NCI-H2081 (cell line): ENCODE measurements at places on chromosomes 5 and 9.

DNA sequence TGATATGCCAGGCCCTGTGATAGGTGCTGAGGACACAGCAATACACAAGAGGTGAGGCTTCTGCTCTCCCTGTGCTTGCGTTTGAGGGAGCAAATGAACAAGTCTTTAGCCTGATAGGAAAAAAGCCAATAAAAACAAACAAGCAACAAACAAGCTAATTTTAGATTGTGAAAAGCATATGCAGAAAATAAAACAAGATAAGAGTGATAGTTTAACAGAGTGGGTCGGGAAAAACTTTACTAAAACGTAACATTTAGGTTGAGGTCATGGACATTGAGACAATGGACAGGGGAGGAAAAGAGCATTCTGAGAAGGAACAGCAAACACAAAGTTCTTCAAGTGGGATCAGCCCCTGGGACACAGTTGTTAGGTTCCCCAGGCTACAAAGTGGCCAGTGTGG, 4.3 kb downstream of the SMIM3 start:
- no peak for DNase-seq

DNA sequence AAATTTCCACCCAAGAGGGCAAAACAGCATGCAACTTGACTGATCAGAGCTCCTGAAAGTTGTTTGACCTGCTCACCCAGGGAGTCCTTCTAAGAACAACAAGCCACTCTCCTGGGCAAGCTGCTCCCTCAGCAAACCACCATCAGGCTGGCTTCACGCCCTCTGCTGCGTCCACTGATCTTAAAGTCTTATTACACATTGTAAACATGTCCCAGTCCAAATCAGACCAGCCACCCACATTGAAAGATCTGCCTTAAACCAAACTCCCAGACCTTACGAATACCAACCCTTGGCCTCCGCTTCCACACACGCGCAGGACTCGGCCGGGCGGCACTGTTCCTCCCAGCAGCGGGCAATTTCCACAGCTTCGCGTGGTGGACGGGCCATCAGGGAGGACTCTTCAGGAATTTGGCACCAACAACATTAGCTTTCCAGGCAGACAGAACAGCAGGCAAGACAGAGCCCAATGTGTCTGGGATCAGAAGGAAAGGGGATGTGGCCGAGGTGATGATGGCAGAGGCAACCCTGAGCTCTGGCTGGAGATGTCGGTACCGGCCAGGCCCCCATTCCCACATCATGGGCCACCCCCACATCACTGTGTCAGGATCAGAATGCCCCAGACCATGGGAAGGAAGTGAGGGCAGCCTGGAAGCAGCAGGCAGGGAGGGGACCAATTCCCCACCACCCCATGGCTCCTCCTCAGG, 56.8 kb downstream of the SEMA4D start:
- no peak for DNase-seq

GRCh38 chr5:173456751-173457171, 128.5 kb upstream of the STC2 start:
- DNase-seq, result no peak

GRCh38 chr5:149960272-149961185, at the start of gene SLC26A2:
Gene SLC26A2, plus strand, starts transcription at chr5:149960758. Its CDS starts 16,895 bp downstream, at chr5:149977653.
- peak; percentile 92 for DNase-seq

DNA sequence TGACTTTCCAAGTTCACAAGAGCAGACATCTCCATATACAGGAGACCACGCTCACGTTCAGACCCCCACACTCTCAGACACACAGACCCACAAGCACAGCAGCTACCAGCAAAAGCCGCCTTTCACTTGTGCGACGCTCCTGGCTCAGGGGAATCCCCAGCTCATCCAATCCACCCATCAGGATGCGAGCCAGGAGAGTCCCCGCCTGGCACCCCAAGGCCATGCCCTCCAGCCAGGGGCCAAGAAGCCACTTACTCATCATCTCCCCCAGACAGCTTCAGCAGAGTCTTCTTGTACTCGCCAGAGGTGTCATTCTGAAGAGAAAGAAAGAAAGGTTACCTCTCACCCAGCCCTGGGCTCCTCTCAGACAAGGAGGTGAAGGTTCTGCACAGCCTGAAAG, 29.7 kb downstream of the ANXA6 start:
- DNase-seq, result no peak

GRCh38 chr9:105432247-105432842, 15.5 kb upstream of the FSD1L start:
- no peak for DNase-seq

GRCh38 chr9:112809351-112809848, 58.8 kb downstream of the SNX30 start:
- no peak for DNase-seq

- no peak for DNase-seq
These were observed 360.2 kb downstream of the DEPDC1B start for GRCh38 chr5:60339691-60340201.

GRCh38 chr5:12825163-12825562, 920.9 kb upstream of the CTNND2 start:
- no peak for DNase-seq

DNA sequence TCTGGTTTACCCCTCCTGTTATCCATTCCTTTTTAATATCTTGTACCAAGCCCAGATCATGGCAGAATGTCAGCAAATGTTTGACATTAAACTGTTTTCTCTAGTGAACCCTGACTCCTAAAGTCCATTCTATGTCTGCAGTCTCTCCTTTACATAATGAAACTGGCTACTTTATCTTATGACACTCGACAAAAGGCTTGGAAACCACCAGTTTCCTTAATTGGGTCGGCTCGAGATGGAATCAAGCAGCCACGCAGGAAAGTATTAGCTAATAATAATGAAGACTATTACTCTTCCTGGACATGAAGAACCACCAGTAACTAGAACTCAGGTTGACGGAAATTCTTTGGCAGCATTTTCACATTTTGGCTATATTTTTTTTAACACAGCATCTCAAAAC, 17.5 kb downstream of the DAP start:
- no peak for DNase-seq

GRCh38 chr5:114148253-114148652, 213.6 kb upstream of the KCNN2 start:
- no peak for DNase-seq

GRCh38 chr5:1037671-1038416, 29.2 kb downstream of the NKD2 start:
- no peak for DNase-seq

GRCh38 chr9:130984521-130984920, 24.5 kb upstream of the LAMC3 start:
- no peak for DNase-seq

DNA sequence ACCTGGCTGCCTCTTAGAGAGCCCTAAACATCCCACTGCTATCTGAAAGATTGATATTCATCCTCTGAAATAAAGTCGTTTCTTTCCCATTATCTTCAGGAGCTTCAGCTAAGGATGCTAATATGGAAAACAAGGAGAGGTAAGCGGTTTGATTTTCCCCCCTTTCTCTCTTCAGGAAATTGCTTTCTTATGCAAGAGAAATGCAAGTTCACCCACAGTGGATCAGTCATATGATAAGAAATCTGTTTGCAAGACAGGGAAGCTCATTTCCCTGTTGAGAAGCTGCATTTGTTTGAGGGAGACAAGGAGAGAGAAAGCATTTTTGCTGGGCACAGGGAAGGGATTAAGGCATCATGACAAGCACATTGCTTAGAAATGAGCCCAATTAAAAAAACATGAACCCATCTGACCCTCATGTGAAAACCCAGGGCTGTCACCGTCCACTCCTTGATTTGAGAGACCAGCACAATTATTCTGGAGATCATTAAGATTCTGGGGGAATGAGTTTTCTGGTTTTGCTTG, 53.7 kb upstream of the BOD1 start:
- no peak for DNase-seq

GRCh38 chr5:142736247-142736632, 33.9 kb upstream of the ARHGAP26 start:
- no peak for DNase-seq

- DNase-seq, result peak; percentile 57
These were observed 156.3 kb upstream of the IER5L start for GRCh38 chr9:129334105-129334935.

- no peak for DNase-seq
These were observed 10.3 kb downstream of the FST start for GRCh38 chr5:53490747-53491146.

DNA sequence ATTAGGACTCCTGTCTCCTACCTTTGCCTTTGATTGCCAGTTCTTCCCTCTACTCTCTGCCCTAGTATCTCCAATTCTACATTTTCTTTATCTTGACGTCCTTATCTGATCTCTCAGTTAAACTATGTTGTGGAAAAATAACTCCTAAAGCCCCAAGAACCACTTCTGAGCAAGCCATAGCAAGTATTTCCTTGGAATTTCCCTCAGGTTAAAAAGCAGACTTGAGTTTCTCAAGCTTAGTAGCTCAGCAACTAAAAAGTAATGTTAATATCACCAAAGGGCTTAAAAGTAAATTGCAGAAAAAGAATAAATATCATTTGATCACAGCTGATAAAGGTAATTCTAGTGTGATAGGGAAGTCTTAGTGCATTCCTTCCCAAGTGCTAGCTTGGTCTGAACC, 13.2 kb upstream of the HSPB3 start:
- DNase-seq, result no peak

GRCh38 chr9:37348917-37349316, 73.6 kb upstream of the GRHPR start:
- DNase-seq, result no peak

DNA sequence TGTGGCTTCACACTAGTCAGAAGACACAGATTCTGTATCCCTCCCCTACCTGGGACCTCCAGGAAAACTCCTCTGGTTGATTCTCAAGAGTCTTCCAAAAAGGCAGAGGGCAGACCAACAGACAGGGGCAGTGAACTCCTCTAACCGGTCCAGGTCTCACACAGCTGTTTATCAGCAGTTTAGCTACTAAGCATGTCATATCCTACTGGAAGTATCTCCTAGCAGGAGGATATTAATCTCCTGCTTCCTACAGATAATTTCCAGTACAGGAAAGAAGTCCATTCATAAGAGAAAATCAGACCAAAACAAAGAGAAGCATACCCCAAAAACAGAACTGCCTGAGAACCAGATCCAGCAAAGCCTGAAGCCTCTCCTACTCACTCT, 64.3 kb downstream of the DTWD2 start:
- DNase-seq, result no peak

- DNase-seq, result no peak
These were observed 171.3 kb downstream of the SLC28A3 start for GRCh38 chr9:84169240-84169639.

DNA sequence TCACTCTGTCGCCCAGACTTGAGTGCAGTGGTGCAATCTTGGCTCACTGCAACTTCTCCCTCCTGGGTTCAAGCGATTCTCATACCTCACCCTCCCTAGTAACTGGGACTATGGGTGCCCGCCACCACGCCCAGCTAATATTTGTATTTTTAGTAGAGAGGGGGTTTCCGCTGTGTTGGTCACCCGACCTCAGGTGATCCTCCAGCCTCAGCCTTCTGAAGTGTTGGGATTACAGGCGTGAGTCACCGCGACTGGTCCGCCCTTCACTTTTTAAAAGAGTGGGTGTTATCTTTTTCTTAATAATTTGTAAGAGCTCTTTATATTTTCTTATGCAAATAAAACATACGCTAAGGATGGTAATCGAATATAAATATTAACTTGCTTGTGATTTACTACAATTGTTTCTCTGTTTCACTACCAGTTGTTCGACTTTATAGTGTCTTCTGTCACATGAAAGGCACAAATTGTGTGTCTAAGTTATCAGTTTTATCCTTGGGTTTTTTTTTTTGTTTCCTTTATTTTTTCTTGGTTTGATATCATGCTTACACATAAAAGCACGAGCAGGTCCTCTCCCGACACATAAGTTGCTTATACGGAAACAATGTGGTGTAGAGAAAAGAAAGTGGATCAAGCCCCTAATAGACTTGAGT, 1.9 kb upstream of the GPBP1 start:
- no peak for DNase-seq

DNA sequence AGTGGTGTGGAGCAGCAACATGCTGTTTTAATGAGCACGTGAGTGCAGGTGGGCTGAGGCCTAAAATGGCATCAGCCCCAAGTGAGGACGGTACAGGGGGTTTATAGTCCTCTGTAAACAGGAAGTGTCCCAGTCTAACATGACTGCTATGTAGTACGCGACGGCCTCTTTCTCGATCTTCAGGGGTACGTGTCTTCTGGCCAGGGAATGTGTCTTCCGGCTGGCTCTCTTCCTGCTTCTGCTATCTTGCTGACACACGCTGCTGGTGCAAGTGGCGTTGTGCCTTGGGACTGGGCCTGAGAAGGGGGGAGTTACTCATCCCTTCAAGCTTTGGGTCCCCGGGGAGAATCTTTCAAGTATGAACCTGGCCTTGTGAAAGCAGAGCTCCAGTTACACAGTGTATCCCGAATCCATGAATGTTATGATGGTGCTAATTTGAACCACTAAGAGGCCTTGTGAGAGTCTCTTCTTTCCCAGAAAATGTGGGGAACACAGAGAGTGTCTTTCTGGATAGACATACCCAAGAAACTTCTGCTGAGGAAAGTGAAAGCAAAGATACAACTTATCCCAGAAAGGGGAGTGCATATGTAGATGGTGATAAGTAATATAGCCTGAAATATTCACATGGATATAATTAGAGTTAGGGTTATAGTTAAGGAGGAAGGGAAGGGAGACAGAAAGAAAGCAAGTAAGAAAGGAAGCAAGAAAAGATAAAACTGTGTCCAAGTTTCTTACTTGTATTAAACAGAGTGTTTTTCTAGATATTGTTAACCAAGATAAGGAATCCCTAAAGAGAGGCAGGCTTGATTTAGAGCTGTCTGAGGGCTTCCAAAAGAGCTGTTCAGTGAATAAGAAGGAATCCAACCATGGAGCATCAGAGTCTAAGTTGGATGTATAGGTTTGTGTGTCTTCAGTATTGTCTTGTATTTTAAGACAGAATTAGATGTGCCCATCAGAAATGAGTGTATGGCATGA, 35.5 kb upstream of the ANXA2R start:
- DNase-seq, result no peak

GRCh38 chr5:55601628-55602027, 66.9 kb upstream of the PLPP1 start:
- DNase-seq, result no peak

GRCh38 chr9:33921967-33922895, 105.3 kb downstream of the UBE2R2 start:
- DNase-seq, result peak; percentile 26

GRCh38 chr9:16744394-16744793, 126.1 kb downstream of the BNC2 start:
- no peak for DNase-seq
